ENCODE measurements at places on chromosomes 3 and 15.

- DNase-seq, result no peak
These were observed 276.7 kb upstream of the SGO1 start for GRCh38 chr3:20462723-20463122.

GRCh38 chr3:55929154-55929869 lies 442.2 kb upstream of the WNT5A start:
- DNase-seq, result no peak

DNA sequence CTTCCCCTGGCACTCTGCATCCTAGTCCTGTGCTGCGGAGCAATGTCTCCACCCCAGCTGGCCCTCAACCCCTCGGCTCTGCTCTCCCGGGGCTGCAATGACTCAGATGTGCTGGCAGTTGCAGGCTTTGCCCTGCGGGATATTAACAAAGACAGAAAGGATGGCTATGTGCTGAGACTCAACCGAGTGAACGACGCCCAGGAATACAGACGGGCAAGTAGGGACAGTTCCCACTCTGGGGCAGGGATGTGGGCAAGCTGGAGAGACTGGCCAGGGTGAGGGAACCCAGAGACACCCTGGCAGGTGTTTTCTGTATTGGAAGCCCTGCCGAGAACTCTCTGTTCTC lies 247 bp downstream of the FETUB start:
- DNase-seq, result no peak

- no peak for DNase-seq
These were observed 581 bp downstream of the IP6K1 start for GRCh38 chr3:49785565-49786356.

DNA sequence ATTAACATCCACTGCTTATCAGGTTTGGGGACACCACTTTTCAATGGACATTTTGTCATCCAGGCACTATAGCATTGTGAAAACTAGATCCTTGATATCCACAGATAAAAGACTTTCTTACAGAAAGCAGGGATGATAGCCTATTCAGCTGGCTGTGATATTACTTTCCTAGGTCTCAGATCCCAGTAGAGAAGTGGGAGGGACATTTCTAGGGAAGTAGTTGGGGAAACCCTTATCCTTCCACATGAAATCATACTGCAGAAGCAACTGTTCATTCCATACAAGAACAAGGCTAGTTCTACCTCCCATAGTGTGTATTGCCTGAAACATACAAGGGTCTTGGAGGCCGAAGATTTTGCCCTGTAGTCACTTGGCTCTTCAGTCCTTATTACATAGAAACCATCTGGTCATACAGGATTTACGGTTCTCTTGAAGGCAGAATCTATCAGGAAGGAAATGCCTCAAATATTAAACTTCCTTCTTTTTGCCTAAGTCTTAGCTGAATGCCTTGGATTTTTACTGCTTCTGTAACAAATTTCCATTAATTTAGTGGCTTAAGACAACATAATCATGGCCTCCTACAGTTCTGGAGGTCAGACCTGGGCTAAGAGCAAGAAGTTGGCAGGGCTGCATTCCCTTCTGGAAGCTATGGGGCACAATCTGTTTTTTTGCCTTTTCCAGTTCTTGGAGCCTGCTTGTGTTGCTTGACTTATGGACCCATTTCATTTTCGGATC lies 119.4 kb downstream of the ECT2 start:
- DNase-seq, result no peak

DNA sequence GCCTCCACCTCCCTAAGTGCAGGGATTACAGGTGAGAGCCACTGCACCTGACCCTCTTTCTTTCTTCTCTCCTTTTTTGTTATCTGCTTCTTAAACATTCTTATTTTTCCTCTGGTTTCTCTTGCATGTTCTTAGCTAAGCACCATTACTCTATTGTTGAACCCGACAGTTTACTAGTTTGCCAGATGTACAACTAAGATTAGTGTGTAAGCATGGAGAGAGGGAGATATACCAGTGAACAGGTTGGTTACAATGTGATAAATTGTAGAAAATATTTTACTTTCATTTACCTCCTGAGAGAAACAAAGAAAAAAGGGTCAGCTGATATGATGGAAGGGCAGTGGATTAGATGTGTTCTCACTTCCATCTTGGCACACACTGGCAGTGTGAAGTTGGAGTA lies 4.9 kb downstream of the HAUS2 start:
- no peak for DNase-seq

GRCh38 chr15:47812470-47812999 lies 95.2 kb downstream of the SEMA6D start:
- DNase-seq, result no peak

DNA sequence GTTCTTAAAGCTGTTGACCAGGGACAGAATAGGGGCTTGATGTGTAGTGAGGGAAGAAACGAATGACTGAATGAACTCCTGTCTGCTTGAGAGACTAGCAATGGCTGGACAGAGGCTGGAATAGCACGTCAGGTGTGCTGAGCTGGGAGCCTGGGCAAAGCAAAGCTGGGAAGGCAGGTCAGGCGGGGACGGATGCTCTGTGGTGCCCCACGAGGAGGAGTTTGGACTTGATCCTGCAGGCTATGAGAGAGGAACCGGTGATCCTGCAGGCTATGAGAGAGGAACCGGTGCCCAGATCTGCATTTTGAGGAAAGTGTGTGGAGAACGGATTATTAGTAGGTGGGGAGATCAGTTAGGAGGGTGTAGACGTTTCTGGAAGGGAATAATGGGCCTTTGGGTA lies 31.3 kb upstream of the PSTPIP1 start:
- DNase-seq, result no peak

GRCh38 chr15:90187257-90187868 lies 13.8 kb upstream of the SEMA4B start:
- no peak for DNase-seq

GRCh38 chr3:178436773-178437172 lies 99.5 kb upstream of the KCNMB2 start:
- no peak for DNase-seq

GRCh38 chr3:66312039-66312438 lies 91.2 kb downstream of the SLC25A26 start:
- DNase-seq, result no peak

- no peak for DNase-seq
These were observed 368.1 kb upstream of the SEMA6D start for GRCh38 chr15:47349179-47349578.

DNA sequence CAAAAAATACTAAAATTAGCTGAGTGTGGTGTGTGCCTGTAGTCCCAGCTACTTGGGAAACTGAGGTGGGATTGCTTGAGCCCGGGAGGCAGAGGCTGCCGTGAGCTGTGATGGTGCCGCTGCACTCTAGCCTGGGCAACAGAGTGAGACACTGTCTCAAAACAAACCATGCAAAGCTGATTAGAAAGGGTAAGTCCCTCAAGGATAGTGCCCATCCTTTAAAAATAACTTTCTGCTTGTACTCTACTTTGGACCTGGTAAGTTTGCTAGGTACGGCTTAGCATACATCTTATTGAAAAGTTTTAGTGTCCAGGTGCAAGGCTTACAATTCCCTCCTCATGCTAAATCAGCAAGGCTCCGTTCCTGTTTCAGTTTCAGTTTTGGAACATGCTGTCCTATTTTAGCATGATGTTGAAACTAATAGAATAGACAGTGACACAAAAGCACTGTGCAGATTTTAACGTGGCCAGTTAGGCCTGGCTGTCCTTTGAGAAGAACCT lies 21.4 kb downstream of the FEM1B start:
- no peak for DNase-seq

DNA sequence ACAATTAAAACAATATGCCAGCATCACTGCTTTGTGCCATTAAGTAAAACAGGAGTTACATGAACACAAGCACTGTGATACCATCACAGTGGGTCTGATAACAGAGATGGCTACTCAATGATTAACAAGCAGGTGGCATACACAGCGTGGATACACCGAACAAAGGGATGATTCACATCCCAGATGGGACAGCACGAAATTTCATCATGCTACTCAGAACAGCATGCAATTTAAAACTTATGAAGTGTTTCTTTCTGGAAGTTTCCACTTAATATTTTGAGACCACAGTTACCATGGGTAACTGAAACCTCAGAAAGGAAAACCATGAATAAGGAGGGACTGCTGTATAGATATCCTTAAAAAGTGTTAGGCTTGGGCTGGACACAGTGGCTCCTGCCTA lies 44.5 kb downstream of the SLC24A1 start:
- no peak for DNase-seq

DNA sequence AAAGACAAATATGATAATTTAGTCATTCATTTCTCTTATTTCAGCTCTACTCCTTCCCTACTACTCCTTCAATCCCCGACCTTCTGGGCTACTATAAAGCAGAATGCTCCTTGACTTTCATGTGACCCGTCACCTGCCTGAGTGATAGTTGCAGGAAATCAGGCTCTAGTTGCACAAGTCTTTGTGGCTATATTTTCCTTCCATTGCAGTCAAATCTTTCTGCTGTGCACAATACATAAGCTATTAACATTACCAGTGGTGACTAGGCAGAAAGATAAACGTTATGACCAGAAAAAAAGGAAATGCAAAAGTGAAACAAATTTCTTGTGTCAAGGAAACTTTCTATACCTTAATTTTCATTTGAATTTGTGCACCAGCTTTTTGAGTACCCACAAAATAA lies 2.3 kb downstream of the SUCNR1 start:
- DNase-seq, result no peak

DNA sequence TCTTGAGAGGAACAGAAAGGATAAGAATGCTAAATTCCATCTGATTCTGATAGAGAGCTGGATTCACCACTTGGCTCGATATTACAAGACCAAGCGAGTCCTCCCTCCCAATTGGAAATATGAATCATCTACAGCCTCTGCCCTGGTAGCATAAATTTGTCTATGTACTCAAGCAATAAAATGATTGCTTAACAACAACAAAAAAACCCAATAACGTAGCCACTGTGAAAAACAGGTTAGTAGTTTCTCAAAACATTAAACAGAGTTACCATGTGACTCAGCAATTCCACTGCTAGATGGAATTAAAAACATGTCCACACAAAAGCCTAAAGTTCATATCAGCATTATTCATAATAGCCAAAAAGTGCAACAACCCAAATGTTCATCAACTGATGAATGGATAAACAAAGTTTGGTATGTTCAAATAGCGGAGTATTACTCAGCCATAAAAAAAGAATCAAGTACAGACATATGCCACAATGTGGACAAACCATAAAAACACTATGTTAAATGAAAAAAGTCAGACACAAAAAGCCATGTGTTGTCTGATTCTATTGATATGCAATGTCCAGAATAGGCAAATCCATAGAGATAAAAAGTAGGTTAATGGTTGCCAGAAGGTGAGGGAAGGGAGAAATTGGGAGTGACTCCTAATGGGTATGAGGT lies 16.8 kb downstream of the BCL2L10 start:
- no peak for DNase-seq

GRCh38 chr3:194344012-194344411 lies 7.1 kb downstream of the CPN2 start:
- peak; percentile 60 for DNase-seq

GRCh38 chr3:197181741-197182140 lies 116.7 kb downstream of the DLG1 start:
- no peak for DNase-seq

GRCh38 chr15:70605606-70606410 lies 157.6 kb downstream of the UACA start:
- DNase-seq, result no peak

GRCh38 chr15:89806210-89806558 lies 8.5 kb downstream of the ANPEP start:
- DNase-seq, result no peak

DNA sequence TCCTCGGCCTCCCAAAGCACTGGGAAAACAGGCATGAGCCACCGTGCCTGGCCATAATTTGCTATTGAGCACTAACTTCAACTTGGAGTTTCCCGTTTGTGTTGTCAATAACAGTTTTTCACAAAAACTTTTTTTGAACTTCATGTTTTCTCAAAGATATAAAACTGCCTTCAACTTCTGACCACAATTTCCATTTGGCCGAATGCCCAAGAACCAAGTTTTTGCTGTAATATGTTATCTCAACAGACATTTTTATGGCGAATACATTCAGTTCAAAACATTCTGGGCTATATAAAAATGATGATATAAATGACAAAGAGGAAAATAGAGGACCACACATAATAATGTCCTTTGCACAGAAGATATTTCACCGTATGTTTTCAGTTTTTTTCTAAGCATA lies 56.4 kb downstream of the NEDD4 start:
- DNase-seq, result no peak

DNA sequence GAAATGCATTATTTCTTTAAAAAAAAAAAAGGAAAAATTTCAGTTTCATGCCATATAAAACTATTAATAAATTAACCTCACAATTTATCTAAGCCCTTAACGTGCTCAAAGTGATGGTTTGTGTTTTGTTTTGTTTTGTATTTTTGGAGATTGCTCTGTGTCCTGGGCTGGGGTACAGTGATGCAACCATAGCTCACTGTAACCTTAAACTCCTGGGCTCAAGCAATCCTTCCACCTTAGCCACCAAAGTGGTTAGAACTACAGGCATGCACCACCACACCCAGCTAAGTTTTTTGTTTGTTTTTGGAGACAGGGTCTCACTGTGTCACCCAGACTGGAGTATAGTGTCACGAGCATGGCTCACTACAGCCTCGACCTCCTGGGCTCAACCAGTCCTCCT lies 180.7 kb downstream of the UBE2E2 start:
- DNase-seq, result no peak

- DNase-seq, result no peak
These were observed 32.1 kb upstream of the PIAS1 start for GRCh38 chr15:68022061-68022460.

GRCh38 chr15:100596792-100597191 lies 5.2 kb downstream of the LINS1 start:
- DNase-seq, result peak; percentile 90

- no peak for DNase-seq
These were observed 20.7 kb upstream of the ISLR2 start for GRCh38 chr15:74109713-74110112.

DNA sequence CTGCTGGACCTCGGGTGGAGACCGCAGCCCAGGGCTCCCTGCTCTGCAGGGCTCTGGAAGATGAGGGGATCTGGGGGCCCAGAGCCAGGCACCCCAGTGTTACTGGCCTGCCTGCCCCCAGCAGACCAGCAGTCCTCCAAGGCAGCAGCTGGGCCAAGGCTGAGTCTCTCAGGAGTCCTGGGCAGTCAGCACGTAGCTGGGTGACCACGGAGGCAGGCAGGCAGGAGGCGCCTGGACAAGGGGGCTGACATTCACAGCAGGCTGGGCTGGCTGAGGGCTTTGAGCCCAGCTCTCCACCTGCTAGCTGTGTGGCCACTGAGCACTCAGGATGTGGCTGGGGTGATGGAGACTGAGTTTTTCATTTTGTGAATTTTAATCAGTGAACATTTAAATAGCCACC lies 67.9 kb downstream of the IQSEC1 start:
- no peak for DNase-seq

Data from activated T-cell treated with anti-CD3 and anti-CD28 coated beads for 24 hours (primary cell).